GM23338 (cell line): ENCODE measurements at places on chromosomes 1 and 21.

GRCh38 chr21:36097427-36098181 is 27.8 kb downstream of the CBR1 start:
- peak overlapping the region; percentile 98 for H3K27ac ChIP-seq
- H3K27me3 ChIP-seq = no peaks in the 10 kb centered on the region
- DNase-seq = no peak
- H3K4me1 ChIP-seq = peaks cover 54% of the 10 kb centered on the region

DNA sequence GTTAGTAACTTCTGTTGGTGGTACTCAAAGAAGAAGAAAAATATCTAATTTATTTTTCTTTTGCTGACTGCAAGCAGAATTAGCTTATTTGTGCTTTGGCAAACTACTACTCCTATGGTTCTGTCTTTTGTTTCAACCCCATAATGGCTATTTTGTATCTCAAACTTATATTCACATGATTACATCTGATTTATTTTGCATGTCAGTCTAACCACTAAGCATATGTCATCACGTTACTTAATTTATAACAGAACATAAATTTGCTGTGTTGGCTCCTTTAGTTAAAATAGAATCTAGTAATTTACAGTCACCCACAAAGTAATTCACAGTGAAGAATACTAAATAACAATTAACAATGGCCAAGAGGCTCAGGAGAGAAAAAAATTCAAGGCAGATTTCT is 39.1 kb upstream of the CNN3 start:
- H3K36me3 ChIP-seq = no peaks in the 10 kb centered on the region
- H3K4me1 ChIP-seq = peaks cover 4% of the 10 kb centered on the region; the same call in 1 of the 2 replicates
- no peak overlapping the region for H3K27ac ChIP-seq
- no peaks in the 10 kb centered on the region for H3K27me3 ChIP-seq
- DNase-seq = no peak

DNA sequence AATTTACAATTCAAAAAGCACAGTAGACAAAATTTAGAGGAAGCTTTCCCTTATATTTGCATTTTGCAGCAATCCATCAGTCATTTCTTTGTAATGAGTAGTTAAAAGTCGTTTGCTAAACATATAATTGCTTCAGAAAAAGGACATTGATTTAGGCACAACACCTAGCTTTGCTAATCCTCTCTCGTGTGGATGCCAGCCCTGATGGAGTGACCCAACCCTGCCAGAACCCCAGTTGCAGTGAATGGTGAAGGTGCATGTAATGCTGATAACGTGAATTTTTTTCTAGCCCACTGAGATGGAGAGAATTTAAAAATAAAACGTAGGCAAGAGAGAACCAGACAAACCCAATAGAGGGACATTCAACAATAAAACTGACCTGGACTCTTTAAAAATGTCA is 263.4 kb downstream of the GRIK1 start:
- peak; percentile 10 for DNase-seq
- no peak overlapping the region for H3K4me3 ChIP-seq
- H3K27ac ChIP-seq = no peak overlapping the region
- H3K4me1 ChIP-seq = peaks cover 34% of the 10 kb centered on the region

GRCh38 chr1:47752559-47752958 is 244.6 kb downstream of the TRABD2B start:
- no peaks in the 10 kb centered on the region for H3K36me3 ChIP-seq
- no peaks in the 10 kb centered on the region for H3K4me1 ChIP-seq
- H3K4me3 ChIP-seq = no peak overlapping the region
- no peaks in the 10 kb centered on the region for H3K27me3 ChIP-seq
- DNase-seq = no peak

- peaks cover 52% of the 10 kb centered on the region for H3K27me3 ChIP-seq
- DNase-seq = no peak
- peaks cover 19% of the 10 kb centered on the region for H3K4me1 ChIP-seq
Observed at GRCh38 chr1:2526824-2527555, 594 bp upstream of the PANK4 start.

- H3K4me3 ChIP-seq = no peak overlapping the region
- peaks cover 15% of the 10 kb centered on the region for H3K4me1 ChIP-seq
- H3K36me3 ChIP-seq = no peaks in the 10 kb centered on the region
Observed at GRCh38 chr1:203789966-203790365, 5.5 kb upstream of the ZBED6 start.

- H3K27me3 ChIP-seq = no peaks in the 10 kb centered on the region
- DNase-seq = peak; percentile 89
- H3K36me3 ChIP-seq = no peaks in the 10 kb centered on the region
- H3K4me1 ChIP-seq = no peaks in the 10 kb centered on the region
- H3K4me3 ChIP-seq = no peak overlapping the region
- no peak overlapping the region for H3K27ac ChIP-seq
Observed at GRCh38 chr1:70509996-70510876, 99.2 kb downstream of the CTH start.

GRCh38 chr1:9654834-9655723 is 3.5 kb downstream of the PIK3CD start:
- no peak for DNase-seq
- no peak overlapping the region for H3K27ac ChIP-seq
- peaks cover 39% of the 10 kb centered on the region for H3K27me3 ChIP-seq

- H3K27me3 ChIP-seq = no peaks in the 10 kb centered on the region
- no peak overlapping the region for H3K4me3 ChIP-seq
- peaks cover 10% of the 10 kb centered on the region; the same call in 1 of the 2 replicates for H3K4me1 ChIP-seq
Observed at GRCh38 chr1:87091425-87091824, 177.0 kb downstream of the HS2ST1 start.
